ENCODE measurements at places on chromosomes 7 and 10. TPM values are rescaled to one million over a fixed set of nuclear protein-coding genes. Genes with fewer than 3 reads are reported as not detected.

Gene AP3M1
- 34.9 TPM for total RNA-seq

Gene ANKRD7
- total RNA-seq, result 73.0 TPM

- DNase-seq, result no peak
- H3K27ac ChIP-seq, result no peak overlapping the region
- H3K4me1 ChIP-seq, result no peaks in the 10 kb centered on the region
- no peak overlapping the region for H3K4me3 ChIP-seq
These were observed 12.1 kb downstream of the IFIT3 start for GRCh38 chr10:89339875-89340274.

GRCh38 chr7:45404622-45405021, 169.5 kb upstream of the ADCY1 start:
- no peak overlapping the region for H3K27ac ChIP-seq
- no peak for DNase-seq
- no peaks in the 10 kb centered on the region for H3K36me3 ChIP-seq
- H3K27me3 ChIP-seq, result no peaks in the 10 kb centered on the region
- H3K4me3 ChIP-seq, result no peak overlapping the region
- no peaks in the 10 kb centered on the region for H3K4me1 ChIP-seq

Data from prostate gland (tissue), 2 donors.